ENCODE measurements at places on chromosomes 6 and 20. TPM values are rescaled to one million over a fixed set of nuclear protein-coding genes. Genes with fewer than 3 reads are reported as not detected.

DNA sequence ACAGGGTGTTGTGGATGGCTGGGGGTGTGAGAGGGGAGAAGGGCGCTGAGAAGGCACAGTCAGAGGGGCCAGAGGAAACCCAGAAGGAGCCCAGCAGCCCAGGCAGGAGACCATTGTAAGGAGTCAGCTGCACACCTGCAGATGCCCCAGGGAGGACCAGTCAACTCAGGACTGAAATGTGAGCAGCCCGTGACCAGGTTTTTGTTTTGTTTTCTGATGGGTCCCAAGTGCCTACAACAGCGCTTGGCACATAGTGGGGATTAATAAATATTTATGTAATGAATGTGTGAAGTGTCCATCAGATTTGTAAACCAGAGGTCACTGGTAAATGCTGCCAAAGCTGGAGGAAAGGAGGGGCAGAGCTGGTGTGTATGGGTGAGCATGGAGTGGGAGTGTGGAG is 30.2 kb downstream of the TRAM2 start:
- no peak for DNase-seq

DNA sequence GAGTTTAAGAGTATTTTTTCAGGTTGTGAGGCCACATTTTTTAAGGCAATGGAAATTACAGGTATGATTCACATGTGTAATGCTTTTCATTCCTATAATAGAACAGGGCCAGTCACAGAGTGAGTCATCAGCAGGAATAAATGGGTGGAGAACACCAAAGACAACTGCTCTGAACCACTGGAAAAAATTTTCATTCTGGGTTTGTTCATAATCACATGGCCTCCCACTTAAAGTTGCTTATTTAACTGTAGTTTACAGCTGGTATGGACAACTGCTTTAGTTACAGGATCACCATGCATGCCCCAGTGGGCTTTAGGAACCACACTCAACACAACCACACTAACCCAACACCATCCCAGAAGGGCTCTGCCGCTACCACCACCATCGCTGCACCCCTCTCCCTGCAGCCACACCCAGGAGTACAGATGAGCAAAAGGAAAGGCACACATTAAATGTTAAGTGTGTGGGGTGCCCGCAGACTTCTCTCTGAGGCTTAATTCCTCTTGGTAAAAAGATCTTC is 107.0 kb upstream of the DST start:
- no peak for DNase-seq

DNA sequence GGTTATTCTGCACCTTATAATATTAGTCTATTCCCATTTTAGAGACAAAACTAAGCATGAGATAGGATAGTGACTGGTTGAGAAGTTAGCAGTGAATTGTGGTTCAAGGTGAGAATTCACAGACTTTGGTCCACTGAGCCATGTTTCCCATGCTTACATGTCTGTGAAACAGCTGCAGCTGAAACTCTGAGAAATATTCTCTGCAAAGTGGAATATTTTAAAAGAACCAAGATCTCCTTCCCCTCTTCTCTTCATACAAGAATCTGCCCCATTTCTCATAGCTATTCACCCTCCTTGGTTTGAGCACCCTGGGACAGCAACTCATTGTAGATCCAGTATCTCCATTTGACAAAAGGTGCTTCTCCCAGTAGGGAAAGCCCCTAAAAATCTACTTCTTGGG is 70.2 kb upstream of the TMEM170B start:
- no peak for DNase-seq

- no peak for DNase-seq
These were observed 411.8 kb downstream of the CDKAL1 start for GRCh38 chr6:20946022-20946421.

DNA sequence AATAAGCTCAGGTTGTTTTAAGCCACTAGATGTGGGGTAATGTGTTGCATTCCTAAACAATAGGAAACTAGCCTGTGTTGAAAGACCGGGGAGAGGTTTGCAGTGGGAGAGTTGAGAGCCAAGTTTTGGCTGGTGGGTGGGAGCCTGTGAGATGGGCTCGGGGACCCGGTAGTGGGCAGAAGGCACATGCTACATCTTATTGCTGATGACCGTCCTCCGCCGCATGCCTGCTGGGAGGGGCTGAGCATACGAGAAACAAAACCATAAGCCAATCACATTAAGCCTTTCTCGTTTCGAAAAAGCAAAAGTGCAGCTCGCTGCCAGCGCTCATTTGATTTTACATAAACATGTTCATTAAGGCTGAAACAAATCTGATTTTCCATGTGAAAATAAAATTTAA is 57.4 kb upstream of the MPC1 start:
- DNase-seq, result no peak

- DNase-seq, result no peak
These were observed 4.5 kb downstream of the GJA1 start for GRCh38 chr6:121439926-121440325.

DNA sequence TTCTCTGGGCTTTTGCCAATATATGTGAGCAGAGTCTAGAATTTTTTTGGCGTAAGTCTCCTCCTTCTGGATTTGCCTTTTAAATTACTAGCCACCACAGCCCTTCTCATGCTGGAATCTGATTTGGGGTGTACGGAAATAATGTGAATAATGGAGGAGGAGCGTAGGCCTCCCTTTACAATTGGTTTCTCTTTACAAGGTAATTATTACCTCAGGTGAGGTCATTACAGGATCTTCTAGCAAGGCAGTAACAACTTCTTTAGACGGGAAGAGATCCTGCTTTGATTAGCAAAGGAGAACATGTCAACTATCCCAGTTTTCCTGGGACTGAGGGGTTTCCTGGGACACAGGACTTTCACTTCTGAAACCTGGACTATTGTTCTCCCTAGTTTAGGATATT is 8.9 kb downstream of the RWDD2A start:
- no peak for DNase-seq

- peak; percentile 36 for DNase-seq
These were observed 872.4 kb downstream of the C6orf118 start for GRCh38 chr6:164436976-164437375.

DTD1 gene
- total RNA-seq, result 27.1 TPM

IRF4 gene
- total RNA-seq, result 1.3 TPM
